ENCODE measurements at places on chromosomes 4 and X. TPM values are rescaled to one million over a fixed set of nuclear protein-coding genes. Genes with fewer than 3 reads are reported as not detected.
A peak's percentile ranks its signal among the peaks of the same experiment; 100 is the strongest.

- DNase-seq: no peak
Measured at GRCh38 chrX:145213504-145213903, 33.8 kb upstream of the SPANXN1 start.

HSFX2 gene
- not detected for total RNA-seq

- no peak for DNase-seq
Measured at GRCh38 chr4:153684182-153684970, at the start of gene TLR2. TLR2 (plus strand) TSS chr4:153684280; CDS start chr4:153702908, 18,628 bp downstream.

GRCh38 chr4:87410679-87411078, 11.7 kb upstream of the NUDT9 start:
- DNase-seq: no peak

GAGE12E gene
- total RNA-seq: not detected

- no peak for DNase-seq
Measured at GRCh38 chr4:110231869-110232268, 33.5 kb upstream of the ELOVL6 start.

DNA sequence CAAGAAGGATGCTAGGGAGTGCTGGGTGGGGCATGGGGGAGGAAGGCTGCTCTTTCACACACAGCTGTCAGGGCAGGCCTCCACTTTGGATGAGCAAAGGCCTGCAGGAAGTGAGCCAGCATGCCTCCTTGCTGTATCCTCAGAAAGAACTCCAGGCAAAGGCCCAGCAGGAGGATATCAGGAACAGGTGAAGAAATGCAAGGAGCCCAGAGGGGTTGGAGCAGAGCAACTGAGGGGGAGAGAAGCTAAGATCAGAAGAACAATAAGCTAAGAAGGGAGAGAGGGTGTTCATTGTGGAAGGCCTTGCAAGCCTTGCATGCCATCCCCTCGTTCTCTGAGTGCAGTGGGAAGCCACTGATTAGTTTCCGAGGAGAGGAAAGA, 115.1 kb downstream of the CAMK2D start:
- DNase-seq: no peak

DNA sequence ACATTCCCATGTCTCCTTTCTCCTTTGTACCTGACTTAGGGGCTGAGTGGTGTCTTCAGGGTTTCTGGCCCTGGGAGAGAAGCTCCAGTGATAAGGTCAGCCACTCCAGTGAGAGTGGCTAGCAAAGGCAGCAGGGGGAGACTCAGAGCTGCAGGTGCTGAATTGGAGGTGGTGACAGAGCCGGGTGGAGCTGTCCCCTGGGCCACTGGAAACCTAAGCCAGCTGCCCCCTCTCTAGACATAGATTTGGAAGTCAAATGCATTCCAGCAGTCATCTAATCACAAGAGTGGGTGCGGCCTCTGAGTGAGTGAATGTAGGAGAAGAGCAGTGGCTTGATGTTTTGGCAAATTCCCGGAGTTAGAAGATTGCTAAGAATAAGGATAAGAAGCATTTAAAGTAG, 28.5 kb downstream of the TRIM2 start:
- DNase-seq: no peak

DNA sequence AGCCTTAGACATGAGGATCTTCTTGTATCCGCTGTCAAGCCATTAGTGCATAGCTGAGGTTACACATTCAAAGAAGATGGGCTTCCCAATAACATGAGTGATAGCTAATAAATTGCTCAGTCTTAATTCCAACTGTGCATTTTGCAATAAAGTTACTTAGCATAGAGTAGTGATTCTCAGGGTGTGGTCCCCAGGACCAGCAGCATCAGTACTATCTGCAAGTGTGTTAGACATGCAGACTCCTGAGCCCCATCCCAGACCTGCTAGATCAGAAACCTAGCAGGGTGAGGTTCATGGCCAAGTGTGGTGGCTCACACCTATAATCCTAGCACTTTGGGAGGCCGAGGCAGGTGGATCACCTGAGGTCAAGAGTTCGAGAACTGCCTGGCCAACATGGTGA, 20.1 kb downstream of the ATP10D start:
- DNase-seq: no peak

GRCh38 chr4:169208090-169208455, 62.7 kb downstream of the SH3RF1 start:
- DNase-seq: no peak

GRCh38 chr4:159010100-159010499, 92.8 kb upstream of the RAPGEF2 start:
- DNase-seq: no peak

DNA sequence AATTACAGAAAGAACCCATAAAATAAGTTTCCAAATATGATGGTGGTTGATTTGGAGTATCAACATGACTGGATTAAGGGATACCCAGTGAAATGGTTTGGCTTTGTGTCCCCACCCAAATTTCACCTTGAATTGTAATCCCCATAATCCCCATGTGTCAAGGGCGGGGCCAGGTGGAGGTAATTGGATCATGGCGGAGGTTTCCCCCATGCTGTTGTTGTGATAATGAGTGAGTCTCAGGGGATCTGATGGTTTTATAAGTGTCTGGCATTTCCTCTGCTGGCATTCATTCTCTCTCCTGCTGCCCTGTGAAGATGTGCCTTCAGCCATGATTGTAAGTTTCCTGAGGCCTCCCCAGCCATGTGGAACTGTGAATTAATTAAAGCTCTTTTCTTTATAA, 39.1 kb downstream of the WDFY3 start:
- no peak for DNase-seq

DNA sequence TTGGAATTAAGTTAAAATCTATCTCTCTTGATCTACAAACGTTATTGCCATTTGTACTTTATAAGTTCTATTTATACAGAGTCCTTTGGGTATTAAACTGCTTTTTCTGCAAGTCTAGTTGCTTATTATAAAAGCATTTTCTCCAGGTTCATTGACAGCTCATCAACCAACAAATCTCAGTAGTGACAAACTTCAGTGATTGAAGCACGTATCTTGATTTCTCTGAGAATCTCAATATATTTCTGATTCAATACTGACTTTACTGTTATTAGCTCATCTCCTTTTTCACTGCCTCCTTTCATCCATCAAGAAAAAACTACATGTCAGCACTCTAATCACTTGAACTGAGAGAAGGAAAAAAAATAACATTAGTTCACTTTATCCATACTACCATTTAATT, 630.2 kb downstream of the ARAP2 start:
- DNase-seq: no peak

SLC9B1 gene
- total RNA-seq: not detected

GRCh38 chrX:100931925-100932285, 3.2 kb upstream of the XKRX start:
- DNase-seq: no peak

GRCh38 chrX:14694611-14695010, 165.3 kb downstream of the GLRA2 start:
- DNase-seq: no peak

GRCh38 chrX:122504026-122504425, 680.1 kb upstream of the GRIA3 start:
- no peak for DNase-seq

CISD2 gene
- 69.2 TPM for total RNA-seq

DNA sequence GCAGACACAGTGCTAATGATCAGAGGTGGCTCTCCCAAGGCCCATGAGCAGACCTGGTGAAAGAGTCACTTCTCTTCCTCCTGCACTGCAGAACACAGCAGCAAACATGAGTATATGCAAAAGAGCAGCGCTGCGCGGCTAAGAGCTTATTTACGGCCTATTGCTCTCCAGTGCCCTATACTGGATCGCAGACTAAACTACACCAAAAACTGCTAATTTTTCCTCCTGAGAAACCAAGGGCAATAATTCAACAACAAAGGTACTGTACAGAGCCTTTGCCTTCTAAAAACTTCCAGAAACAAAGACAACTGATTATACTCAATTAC, 702.5 kb downstream of the ARAP2 start:
- no peak for DNase-seq

- no peak for DNase-seq
Measured at GRCh38 chr4:139469216-139469615, 15.3 kb downstream of the RAB33B start.

ARHGAP10 gene
- total RNA-seq: 10.3 TPM

- no peak for DNase-seq
Measured at GRCh38 chr4:101418055-101418454, 70.7 kb upstream of the PPP3CA start.

GRCh38 chr4:3241898-3242524, 6.9 kb upstream of the MSANTD1 start:
- no peak for DNase-seq

GRCh38 chrX:119075270-119076025, 2.7 kb downstream of the CT47C1 start:
- DNase-seq: no peak

TMEM144 gene
- 1.8 TPM for total RNA-seq

GRCh38 chr4:1518997-1519700, 112.9 kb upstream of the NKX1-1 start:
- DNase-seq: no peak

GALNTL6 gene
- total RNA-seq: not detected

PCDH11X gene
- total RNA-seq: 1.2 TPM

DNA sequence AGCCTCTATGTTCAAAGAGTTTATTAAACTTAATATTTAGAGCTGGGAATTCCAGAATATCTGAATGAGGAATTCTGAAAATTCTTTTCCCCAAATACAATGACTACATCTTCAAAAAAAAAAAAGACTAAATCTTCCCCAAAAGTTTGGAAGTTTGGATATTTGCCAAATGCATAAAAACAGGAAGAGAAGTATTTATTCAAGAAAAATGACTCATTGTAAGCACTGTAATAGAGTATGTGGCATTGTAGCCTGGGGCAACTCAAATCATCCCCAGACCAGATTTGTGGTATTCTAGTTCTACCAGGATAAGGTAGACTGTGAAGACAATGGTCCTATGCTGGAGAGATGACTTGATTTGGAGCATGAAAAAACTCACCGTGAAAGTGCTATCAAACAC, 78.5 kb upstream of the PDHA2 start:
- peak; percentile 80 for DNase-seq

MGARP gene
- total RNA-seq: 0.72 TPM

DNA sequence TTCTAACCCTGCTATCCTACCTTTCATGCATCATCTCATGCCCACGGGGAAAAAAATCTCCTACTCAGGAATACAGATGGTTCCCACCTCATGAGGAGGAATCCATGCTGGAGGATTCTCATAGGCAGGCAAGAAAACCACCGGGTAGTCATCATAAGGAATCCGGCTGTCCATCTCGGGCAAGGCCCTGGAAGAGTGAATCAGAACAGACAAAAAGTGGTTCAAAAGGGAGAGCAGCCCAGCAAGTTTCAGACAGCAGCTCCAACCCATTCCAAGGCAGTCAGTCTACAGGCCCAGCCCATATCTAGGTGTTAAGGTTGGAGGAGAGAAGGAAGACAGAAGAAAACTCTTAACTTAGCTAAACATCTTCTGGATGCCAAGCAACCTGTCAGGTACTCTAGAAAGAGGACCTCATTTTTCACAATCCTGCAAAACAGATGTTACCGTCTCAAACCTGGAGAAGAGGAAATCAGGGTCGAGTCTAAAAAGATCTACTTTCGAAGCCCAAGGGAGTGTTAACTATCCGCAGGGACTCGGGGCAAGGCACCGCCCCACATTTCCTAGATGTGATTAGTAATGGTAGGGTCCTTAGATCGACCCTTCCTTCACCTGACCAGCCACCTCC, 447 bp downstream of the PDZD11 start:
- no peak for DNase-seq

GRCh38 chrX:109626637-109627036, 1.7 kb upstream of the KCNE5 start:
- no peak for DNase-seq

DNA sequence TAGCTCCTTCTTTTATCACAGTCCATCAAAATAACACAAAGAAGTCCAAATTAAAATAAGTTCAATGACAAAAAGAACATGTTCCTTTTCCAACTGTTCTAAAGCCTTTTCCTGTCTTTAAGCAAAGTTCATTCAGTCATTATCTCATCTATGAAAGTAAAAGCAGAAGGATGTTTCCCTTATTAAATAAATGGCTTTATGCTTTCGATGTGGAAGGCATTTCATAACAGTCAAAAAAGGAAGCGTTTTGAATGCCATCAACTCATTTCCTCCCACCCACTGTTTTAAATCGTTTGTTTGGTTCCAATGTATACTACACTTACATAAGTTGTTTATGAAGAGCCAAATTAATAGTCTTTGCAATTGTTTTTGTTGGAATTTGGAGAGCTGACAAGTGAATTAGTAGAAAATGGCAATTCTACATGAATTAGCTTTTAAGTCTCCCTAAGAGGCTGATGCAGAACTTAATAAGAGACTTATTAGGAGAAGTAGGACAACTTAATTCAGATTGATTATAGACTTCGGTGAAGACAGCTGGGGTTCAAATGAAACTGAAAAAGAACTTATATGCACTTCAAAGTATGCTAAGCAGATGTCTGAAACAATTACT, 392.6 kb upstream of the FTHL17 start:
- DNase-seq: no peak

GRCh38 chr4:146186596-146186995, 11.1 kb downstream of the LSM6 start:
- DNase-seq: no peak

GRCh38 chr4:115548123-115548522, 434.7 kb upstream of the NDST4 start:
- DNase-seq: no peak

- DNase-seq: no peak
Measured at GRCh38 chr4:67810011-67810410, 55.8 kb upstream of the GNRHR start.

- no peak for DNase-seq
Measured at GRCh38 chrX:129738466-129739308, at the start of gene XPNPEP2. XPNPEP2 (plus strand) TSS chrX:129738979; CDS start chrX:129739214, 235 bp downstream.

DNA sequence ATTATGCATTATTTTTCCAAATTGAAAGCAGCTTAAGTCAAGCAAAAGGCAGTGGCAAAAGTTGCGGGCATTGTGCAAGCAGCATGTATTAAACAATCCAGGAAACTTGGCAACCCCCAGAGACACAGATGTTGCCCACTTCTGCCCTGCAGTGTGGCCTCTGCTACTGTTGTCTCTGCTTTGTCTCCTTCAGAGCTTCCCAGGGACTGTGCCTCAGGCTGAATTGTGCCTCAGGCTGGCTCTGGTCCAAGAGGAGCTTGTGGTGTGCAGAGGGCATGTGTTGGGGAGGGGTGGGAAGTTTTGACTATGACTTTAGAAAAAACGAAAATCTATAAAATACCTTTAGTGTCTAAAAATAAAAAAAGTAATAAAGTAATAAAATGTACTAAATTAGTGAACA, 201.4 kb downstream of the CCSER1 start:
- peak; percentile 74 for DNase-seq

DNA sequence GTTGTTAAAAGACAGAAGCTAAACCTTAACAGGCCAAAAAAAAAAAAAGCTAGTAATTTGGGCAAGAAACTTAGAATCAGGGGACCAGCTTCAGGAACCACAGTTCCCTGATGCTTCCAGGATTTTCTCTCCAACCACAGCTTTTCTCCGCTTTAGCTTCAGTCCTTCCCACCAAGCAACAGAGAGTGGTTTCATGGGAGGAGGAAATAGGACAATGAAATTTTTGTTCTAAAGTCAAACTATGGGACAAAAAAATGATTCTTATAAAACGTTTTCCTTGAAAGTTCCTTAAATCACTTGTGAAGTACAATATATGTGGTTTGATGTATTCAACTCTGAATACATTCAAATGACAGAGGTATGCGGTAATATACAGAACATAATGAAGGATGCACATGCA, 71.0 kb upstream of the DHX15 start:
- DNase-seq: no peak

Measured in H4 (cell line).